ENCODE measurements at places on chromosomes 3 and 15.

GRCh38 chr15:73892446-73893226, 19.3 kb downstream of the TBC1D21 start:
- DNase-seq: no peak

DNA sequence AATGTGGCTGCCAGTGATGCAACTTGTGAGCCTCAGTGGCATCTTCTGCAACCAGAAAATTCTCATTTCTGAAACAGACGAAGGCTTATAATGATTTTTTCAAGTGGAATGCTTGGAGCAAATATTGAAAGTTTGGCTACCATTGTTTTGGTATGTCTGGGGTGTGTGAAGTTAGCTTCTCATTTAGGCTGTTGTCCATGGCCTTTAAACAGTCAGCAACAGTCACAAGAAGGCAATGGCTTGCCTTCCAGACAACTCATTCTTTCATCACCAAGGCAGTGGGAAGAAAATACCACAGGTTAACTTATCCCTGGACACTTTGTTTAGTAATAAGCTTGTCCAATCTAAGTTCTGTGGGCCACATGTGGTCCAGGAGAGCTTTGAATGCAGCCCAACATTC, 4.7 kb upstream of the BNC1 start:
- no peak for DNase-seq

- DNase-seq: no peak
Measured at GRCh38 chr3:11162401-11163345, 8.4 kb downstream of the HRH1 start.

GRCh38 chr3:152197937-152198336, 70.8 kb upstream of the MBNL1 start:
- DNase-seq: no peak

DNA sequence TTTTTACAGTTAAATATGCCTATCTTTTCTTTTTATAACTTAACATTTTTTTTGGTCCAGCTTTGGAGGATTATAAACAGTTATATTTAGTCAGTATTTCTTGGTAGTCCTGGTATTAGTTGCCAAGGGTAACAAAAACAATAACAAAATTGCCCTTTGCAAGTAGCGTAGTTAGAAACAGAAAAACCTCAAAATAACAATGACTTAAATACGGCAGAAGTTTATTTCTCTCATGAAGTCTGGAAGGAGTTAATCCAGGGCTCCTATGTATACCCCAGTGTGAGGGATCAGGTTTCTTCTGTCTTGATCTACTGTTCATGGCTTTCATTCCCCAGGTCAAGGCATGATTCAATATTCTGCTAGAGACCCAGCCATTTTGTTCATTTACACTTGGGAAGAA, 14.1 kb upstream of the MYH15 start:
- DNase-seq: no peak

DNA sequence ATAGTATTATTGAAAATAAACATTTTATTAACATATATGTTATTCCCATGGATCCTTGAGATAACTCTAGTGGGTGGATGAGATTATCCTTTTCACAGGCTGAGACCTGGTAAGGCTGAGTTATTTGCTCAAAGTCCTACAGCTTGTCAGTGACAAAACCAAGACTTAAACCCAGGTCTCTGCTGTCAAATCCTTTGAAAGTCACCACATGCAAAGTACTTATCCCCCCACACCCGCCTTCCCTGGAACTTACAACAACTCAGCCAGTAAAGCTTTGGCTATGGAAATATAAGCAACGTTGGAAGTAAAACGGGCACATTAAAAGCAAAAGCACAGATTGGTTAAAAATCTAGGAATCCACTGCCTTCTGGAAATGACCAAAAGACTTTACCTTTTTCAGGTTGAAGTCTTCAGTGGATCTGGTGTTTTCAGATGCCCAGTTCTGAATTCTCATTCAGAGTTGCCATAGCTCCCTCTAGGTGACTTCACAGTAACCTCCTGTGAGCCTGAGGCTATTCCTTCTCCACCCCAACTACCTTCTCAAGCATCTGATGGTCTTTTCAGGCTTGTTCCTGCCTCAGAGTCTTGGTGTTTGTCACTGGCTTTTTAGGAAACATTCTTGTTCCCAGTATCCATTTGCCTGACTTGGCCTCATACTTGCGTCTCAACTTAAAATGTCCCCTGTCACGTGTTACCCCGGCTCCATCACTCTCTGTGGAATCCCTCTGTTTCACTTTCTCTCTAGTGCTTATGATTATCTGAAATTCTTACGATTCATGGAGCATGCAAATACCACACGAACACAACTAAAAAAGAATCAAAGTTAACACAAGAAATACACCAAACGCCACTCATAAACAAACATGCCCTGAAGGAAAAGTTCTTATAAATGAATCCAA, 131.2 kb downstream of the MAGI1 start:
- no peak for DNase-seq

GRCh38 chr3:97515076-97515475, 249.5 kb upstream of the ARL6 start:
- no peak for DNase-seq

DNA sequence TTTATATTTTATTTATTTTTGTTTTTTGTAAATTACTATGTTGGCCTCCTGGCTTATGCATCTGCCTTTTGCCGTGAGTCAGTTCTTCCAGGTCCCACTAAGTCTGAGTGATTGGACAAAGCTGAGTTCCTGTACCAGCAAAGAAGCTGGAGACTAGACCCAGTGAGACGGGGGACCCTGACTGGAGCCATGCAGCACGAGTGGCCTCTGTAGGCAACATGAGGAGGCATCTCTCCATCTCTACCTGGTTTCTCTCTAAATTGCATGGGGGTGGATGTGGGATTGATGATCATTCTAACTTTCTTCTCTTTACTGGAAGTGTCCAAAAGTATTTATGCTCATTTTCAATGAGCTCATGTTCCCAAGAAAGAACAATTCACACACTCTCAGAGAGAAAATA, 155.3 kb upstream of the MRPL3 start:
- DNase-seq: no peak

DNA sequence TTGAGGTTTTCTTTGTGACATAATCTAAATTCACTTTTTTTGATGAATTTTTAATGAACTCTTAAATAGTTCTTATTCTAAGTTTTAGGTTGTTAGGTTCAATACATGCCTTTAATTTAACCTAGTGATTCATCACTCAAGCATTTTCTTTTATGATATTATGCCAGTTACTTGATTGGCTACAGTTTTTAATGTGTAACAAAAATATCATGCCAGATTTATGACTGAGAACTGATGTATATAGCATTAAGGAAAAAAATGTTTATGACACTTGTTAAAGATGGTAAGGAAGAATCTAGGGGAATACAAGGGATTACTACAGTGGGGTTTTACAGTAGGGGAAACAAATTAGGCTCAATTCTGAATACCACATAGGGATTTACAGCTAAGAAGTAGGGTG, 103.1 kb downstream of the VGLL3 start:
- no peak for DNase-seq

DNA sequence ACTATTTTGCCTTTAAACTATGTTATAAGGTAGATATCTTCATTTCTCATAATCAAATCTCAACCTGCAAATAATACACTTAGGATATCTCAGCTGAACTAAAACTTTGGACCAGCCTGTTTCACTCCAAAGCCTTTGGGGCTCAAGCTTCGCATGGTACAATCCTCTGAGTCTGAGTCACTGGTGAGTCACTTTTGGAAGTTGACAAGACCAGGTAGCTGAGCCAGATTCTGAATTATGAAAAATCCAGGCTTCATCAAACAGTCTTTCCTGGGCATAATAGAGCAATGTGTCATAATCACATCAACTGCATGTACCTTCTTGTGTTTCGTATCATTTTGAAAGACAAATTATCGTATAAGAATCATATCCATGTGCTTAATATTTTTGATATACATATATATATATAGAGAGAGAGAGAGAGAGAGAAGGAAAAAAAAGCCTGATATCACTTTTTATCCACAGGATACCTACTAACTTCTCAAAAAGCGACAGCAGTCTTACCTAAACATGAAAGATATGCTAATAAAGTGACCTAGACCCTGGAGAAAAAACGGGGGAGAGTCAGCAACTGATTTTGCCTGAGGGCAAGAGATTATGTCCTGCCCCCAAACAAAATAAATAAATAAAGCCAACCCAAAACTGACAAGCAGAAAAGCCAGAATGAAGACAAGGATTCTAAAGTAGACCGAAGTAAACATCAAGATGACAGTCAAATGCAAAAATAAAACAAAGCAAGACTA, 263.9 kb upstream of the TGFBR2 start:
- DNase-seq: peak; percentile 95
